Right cardiac atrium (tissue), 5 donors: ENCODE measurements at places on chromosomes 3 and 15. TPM values are rescaled to one million over a fixed set of nuclear protein-coding genes. Genes with fewer than 3 reads are reported as not detected.

Gene MAP1A
- 29.7 TPM for polyA plus RNA-seq

- no peak for DNase-seq
These were observed 9.3 kb upstream of the C15orf61 start for GRCh38 chr15:67511606-67512005.

Gene TP63
- polyA plus RNA-seq: 0.25 TPM

DNA sequence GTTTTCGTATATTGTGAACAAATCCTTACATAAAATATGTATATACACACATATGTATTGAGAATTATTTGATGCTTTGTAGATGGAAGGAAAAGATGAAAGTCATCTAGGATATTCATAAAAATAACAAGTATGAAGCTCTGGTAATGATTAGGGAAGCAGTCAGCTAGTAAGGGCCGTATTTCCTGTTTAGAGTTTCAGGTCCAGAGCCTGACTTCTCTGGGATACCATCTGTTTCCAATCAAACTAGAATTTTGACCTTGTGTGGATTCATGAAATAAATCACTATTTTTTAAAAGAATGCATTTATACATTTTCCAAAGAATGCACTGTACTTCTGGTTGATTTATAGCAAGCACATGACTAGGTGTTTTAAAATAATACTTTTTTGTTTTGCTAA lies 156.1 kb upstream of the CGNL1 start:
- DNase-seq: no peak

GRCh38 chr15:50123861-50124557 lies 5.0 kb upstream of the ATP8B4 start:
- no peak for DNase-seq

Gene ARRDC4
- polyA plus RNA-seq: 22.5 TPM

Gene TLR9
- 0.05 TPM for polyA plus RNA-seq

GRCh38 chr15:38788918-38789317 lies 224.3 kb upstream of the RASGRP1 start:
- no peak for DNase-seq

GRCh38 chr3:43366481-43366880 lies 80.1 kb downstream of the SNRK start:
- DNase-seq: peak; percentile 87

DNA sequence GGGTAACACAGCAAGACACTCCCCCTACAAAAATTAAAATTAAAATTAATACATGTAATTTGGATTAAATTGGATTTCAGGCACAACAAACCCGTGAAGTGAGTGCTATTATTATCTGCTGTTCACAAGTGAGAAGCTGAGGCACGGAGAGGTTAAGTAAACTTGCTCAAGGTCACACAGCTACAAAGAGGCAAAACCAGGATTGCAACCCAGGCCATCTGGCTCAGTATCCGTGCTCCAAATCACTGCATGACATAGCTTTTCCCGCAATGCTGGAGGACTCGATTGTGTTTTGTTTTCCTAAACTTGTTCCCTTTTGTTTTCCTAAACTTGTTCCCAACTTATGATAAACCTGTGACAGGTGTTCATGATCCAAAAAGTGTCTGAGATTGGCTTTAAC lies 19.9 kb upstream of the C15orf39 start:
- DNase-seq: no peak

DNA sequence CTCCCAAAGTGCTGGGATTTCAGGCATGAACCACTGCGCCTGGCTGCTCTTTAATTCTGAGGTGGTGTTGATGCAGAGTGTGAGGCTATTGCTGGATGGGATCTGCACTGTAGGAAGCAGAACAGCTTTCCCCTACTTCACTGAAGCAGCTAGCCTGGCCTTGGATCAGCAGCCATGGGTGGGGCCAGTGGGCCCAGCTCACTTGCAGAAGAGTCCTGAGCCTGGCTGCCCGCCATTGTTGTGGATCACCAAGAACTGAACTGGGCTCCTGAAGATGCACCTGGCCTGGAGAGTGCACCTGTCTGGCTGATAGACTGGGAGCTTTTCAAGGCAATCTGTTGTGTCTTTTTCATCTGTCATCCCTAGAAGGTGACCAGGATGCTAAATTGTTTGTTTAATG lies 11.9 kb downstream of the TLNRD1 start:
- DNase-seq: no peak

DNA sequence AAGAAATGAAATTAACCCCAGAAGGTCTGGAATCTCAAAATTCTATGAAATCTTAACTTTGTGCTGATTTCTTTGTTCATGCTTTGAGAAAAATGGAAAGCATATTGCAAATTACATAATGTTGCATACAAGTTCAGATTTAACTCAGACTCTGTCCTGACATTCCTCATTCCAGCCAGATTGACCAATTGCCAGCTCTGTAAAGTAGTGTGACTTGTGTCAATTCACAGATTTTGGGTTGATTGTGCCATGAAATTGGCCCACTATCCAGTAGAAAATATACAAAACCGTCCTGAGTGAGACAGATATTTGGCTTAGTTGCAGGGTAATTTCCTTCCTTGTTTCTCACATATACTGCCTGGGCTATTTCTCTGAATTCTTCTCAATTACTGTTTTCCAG lies 1312.6 kb downstream of the ROBO1 start:
- no peak for DNase-seq

DNA sequence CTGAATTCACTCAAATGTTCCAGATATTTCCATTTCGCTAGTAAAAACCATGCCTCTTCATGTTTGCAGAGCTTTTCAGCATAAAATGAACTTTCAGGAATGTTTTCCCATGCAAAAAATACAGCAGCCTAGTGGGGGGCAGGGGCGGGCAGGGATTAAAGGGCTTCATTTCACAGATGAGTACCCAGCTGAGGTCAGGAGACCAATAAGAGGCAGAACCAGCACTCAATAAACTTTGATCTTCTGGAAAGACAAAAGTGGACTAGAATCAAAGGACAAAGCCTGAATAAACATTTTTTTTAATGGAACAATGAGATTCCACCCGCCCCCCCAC lies 8.0 kb downstream of the KLHL25 start:
- DNase-seq: no peak

DNA sequence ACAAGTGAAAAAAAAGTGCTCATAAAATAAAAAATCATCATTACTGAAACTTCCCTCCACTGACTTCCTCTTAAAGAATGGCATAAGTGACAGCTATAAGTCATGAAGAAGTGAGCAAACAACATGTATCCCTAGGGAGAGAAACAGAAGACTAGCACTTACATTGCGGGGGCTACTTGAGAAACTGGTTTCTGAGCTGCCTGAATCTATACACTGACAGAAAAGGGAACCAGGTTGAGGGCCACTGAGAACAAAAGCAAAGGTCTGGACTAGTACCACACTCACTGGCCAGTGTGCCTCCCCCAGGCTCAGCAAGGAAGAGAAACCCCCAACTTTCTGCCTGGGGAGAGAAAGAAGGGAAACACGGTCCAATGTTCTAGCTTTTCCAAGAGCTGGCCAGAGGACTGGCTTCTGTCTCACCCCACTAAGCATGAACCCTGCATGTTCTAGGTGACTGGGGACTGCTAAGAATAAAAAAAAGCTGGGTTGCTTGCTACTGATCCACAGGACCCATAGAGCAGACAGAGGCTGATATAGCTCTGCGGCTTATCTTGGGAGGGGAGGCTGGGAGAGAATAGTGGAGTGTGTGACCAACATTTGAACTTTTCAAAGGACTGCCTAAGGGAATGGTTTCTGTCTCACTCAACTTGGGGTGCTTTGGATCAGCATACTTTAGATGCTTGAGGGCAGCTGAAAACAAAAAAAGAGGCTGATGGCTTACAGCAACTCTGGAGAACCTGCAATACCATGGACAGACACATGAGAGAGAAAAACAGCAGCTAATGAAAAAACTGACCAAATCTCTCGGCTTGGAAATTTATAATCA lies 8.1 kb downstream of the RAD18 start:
- no peak for DNase-seq

Gene NECTIN3
- 3.8 TPM for polyA plus RNA-seq

Gene TEX55
- polyA plus RNA-seq: not detected

DNA sequence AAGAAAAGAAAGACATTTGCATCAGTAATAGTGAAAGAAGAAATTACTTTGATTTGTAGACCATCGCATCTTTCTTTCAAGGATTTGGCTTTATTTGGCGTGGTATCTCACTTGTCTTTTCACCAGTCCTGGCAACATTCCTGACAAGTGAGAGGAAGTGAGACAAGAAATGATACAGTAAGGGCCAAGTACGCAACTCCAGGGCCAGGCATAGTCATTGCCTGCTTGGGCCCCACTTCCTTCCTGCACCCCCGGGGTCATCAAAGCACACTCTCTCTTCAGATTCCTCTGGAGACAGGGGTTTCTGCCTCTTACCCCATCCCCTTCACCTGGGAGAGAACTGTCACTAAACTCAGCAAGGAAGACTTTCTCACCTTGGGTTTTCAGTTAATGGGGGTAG lies 55.1 kb downstream of the CD47 start:
- peak; percentile 17 for DNase-seq

DNA sequence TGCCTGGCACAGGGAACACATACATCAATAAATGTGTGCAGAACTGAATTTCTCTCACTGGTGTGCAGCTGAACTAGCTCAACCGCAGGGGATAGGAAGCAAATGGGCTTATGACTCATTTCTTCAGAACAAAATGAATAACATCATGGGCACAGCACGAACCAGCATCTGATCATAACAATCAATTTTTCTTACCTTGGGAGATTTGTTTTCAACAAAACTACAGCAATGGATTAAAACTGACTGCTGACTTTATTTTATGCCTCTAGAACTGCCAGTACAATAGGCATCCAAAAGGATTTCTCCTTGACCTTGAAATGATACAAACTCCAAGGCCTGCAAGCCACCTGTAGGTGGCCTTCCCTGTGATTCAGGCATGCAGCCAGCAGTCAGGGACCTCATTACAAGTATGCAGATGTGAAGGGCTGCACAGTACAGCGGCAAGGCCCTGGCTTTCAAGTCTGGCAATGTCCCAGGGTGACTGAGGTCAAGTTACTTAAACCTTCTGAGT lies 26.1 kb downstream of the TAMM41 start:
- no peak for DNase-seq

Gene IL20RB
- polyA plus RNA-seq: 0.57 TPM

DNA sequence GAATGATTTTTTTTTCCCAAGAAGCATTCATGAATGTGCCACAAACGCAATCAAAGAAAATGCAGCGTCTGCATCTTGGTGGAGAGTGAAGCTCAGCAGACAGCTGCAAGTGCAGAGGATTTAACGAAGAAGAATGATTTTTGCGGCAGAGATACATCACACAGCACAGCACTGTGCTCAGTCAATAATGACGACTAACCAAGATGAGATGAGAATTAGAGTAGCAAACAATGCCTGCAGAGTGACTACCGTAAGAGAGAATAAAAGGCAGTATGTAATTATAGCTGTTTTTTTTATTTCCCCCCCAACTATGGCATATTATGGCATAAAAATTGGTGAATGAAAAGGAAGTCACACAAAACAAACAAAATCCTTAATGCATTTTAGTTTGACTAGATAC lies 218.0 kb upstream of the ROBO1 start:
- DNase-seq: no peak

DNA sequence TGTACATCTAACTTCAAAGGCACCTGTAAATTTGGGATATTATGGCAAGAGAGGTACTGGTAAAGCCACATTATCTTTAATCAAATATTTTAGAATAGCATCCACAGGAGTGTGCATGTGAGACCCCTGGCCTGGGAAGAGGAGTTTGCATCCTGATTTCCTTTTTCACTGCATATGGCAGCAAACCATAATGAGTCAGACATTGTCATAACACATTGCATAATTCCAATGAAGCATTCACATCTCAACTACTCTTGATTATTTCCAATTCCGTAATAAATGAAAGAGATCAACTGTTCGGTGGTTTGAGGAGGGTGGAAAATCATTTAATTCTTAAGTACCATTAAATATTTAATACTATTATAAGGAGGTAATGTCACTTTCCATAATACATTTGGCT lies 215.0 kb downstream of the MECOM start:
- no peak for DNase-seq

Gene WDR93
- 0.05 TPM for polyA plus RNA-seq

GRCh38 chr3:9395570-9396300 lies 1.7 kb upstream of the SETD5 start:
- no peak for DNase-seq

DNA sequence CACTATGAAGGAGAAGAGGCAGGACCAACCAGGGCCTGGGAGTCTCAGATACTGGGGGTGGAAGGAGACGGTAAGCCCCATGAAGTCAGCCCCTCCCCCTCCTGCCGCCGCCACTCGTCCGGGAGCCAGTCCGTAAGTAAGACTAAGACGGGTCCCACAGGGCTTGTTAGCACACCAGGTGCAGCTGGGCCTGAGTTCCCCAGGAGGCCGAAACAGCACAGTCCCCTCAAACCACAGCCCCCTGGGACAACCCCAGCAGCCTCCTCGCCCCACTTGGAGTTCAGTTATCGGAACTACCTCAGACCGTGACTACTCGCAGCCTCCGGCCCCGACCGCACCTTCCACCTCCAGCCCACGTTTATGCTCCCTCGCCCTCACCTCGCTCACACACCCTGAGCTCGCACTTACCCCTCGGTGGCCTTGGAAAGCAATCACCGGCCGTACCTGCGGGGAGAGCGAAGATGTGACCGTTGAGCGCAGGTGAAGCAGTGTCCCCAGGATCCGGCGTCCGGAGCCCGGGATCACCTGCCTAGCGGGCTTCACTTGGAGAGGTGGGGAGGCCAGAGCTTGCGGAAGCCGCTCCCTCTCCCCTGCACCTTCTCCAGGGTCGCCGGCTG lies 557 bp downstream of the ELL3 start:
- peak; percentile 68 for DNase-seq

GRCh38 chr3:162525771-162526170 lies 1029.2 kb downstream of the OTOL1 start:
- DNase-seq: no peak

Gene ANKRD63
- polyA plus RNA-seq: 0.68 TPM

DNA sequence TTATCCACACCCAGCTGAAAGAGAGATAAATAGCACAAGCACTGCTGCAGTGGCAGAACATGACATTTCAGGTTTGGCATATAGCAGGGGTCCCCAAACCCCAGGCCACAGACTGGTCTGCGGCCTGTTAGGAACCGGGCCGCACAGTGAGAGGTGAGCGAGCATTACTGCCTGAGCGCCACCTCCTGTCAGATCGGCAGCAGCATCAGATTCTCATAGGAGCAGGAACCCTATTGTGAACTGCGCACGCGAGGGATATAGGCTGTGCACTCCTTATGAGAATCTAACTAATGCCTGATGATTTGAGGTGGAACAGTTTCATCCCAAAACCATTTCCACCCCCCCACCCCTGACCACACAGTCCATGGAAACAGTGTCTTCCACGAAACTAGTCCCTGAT lies 54.6 kb downstream of the CCR4 start:
- DNase-seq: no peak

- no peak for DNase-seq
These were observed 30.7 kb downstream of the CLEC3B start for GRCh38 chr3:45056608-45057301.

Gene PTPRG
- polyA plus RNA-seq: 8.6 TPM

DNA sequence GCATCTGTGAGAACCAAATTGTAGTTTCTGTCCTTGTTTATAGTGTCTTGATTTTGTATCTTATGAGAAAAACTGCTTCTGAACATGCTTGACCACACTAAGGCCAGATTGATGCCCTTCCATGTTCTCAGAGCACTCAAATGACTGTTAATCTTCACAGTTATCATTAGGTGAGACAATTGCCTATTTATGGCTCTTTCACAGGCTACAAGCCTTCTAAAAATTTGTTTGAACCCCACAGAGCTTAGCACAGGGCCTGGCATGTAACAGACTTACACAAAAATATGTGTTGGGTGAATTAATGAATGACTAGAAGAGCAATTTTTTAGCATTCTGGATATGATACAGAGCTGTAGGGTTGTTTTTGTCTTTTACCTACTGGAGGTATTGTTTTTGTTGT lies 43.1 kb downstream of the BTLA start:
- no peak for DNase-seq

- DNase-seq: no peak
These were observed 8.0 kb downstream of the MESP1 start for GRCh38 chr15:89743011-89743410.
